ENCODE measurements at places on chromosomes 7 and 10.

DNA sequence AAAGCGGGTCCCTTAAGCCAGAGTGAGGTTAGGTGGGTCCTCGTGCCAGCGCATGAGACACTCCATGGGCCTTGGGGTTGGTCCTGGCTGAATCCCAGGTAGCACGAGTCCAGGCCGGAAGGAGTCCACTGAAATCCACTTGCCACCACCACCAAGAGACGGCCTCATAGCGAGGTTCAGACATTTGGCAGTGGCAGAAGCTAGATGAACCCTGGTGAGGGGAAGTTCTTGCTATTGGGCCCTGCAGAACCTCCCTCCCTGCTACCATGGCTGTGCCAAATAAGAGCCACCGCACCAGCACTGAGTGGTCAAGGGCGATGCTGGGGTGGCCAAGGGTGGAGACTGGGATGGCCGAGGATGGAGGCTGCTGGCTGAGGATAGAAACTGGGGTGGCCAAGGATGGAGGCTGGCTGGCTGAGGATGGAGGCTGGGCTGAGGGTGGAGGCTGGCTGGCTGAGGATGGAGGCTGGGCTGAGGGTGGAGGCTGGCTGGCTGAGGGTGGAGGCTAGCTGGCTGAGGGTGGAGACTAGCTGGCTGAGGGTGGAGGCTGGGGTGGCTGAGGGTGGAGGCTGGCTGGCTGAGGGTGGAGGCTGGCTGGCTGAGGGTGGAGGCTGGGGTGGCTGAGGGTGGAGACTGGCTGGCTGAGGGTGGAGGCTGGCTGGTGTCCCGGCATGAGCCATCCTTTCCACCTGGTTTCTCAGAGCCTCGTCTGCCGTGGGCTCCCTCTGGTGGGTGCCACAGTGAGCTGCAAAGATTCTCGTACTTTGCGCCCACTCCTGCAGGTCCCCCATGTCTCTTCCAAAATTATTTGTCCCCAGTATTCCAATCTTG is 88.2 kb downstream of the ELFN1 start:
- no peak for DNase-seq

GRCh38 chr7:7122033-7122478 is 60.3 kb upstream of the C1GALT1 start:
- DNase-seq: no peak

GRCh38 chr10:78215645-78216044 is 182.0 kb downstream of the RPS24 start:
- DNase-seq: no peak

DNA sequence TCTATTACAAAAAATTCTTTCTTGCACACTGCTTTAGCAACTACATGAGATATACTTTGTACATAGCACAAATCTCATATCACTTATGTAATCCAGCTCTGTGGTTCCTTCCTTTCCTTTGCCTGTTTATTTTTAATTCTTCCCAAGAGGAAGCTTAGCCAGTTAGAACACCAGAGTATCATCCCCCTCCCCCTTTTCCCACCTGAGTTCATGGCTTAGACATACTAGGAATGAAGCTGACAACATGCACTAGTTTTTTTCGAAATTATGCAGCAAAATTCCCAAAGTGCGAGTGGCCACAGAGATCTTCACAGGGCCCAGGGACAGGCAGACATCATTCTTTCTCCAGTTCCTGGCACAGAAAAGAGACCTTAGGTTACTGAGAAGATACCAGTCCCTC is 17.8 kb downstream of the CAV1 start:
- DNase-seq: no peak

- DNase-seq: no peak
Observed at GRCh38 chr10:113631684-113632367, 32.0 kb downstream of the NRAP start.

DNA sequence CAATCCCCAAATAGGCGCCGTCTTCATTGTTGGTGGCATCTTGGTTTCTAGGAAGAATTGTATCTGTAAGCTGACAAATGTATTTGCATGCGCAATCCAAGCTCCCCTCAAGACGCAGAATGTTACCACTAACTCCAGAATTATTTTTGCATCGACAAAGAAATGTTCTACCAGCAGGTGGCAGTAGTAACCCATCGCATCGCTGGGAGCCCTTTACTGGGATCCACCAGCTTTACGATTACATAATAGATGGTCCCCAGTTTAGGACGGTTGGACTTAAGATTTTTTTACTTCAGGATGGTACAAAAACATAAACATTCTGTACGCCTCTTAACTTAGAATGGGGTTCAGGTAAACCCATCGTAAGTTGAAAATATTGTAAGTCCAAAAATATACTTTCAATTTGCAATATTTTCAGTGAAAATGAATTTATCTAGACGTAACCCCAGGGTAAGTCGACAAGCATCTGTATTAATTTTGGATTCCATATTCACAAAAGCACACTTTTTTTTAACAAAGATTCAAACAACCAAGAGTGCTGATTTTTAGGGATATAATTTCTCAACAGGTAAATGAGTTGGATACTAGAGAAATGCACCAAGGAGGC is 114.0 kb upstream of the COBL start:
- peak; percentile 67 for DNase-seq

- DNase-seq: no peak
Observed at GRCh38 chr10:69358148-69358795, 58.4 kb downstream of the TACR2 start.

DNA sequence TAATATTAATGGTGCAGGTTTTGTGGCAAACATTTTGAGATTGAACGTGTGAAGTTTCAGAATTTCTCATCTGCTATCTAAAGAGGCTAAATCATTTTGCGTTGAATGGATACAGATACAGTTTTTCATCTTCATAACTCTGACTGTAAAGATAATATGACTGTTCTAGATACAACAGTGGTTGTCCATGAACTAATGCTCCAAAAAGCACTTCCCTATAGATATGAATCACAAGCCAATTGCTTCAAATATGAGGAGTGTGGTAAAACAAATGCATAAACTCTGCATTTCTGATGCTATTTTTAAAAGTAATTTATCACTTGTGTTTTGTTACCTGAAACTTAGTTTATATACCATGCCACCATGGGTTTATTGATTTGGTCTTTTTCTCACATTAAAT is 750.1 kb downstream of the MAGI2 start:
- no peak for DNase-seq

DNA sequence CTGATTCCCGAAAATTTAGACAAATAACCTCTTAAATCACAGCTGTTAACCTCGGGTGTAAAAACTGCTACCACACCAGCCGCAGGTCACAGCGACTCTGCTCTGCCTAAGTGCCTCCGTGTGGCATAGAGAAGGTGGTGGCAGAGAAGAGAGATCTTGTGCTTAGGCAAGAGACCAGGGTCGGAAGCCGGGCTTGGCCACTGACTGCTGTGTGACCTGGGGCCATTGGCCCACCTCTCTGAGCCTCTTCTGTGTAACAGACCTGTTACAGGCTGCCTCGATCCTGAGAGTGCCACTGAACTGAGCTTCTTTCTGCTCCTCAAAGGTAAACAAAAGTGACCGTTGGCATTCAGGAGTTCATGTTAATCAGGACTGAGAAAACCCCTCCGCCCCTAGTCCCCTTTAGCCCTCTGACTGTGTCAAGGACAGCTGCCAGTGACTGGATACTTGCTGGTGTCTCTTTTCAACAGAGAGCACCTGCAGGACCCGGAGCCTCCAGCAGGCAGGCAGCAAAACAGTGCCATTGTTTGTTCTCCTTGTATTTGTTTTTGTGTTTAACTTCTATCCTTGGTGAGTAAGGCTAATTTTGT is 36.5 kb downstream of the ZMIZ1 start:
- no peak for DNase-seq

DNA sequence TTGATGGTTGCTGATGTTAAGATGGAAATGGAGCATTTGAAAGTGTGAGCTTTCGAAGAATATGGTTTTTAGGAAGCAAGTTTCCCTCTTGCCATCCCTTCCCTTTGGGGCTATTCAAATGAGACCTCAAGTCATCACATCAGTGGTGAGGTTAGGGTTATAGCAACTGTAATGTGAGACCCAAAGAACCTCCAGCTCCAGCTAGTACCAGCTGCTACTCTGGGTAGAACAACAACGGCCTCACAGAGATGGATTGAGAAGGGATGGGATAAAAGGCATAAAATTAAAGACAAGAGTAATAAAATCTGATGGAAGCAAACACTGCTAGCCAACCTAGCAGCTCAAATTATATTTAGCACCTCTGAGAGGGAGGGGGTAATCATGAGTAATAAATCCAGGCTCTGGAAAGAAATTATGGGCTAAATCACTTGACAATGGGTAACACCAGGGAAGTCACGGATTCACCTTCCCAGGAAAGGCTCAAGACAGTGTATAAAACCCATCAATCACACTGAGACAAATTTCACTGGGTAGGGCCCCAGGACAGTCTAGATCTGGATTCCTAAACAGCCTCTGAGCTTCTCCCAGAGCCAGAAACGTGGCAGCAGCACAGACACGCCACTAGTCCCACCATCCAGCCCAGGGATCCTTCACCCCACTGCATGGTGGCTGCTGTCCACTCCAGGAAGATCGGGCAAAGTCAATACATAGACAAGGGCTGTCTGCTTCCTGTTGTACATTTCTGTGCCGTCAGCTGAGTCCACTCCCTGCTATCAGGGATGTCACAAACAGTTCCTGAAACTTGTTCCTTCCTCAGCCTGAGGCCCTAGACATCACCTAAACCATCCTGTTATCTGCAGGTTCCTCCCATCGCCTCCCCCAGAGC is 151.1 kb downstream of the GFRA1 start:
- no peak for DNase-seq

DNA sequence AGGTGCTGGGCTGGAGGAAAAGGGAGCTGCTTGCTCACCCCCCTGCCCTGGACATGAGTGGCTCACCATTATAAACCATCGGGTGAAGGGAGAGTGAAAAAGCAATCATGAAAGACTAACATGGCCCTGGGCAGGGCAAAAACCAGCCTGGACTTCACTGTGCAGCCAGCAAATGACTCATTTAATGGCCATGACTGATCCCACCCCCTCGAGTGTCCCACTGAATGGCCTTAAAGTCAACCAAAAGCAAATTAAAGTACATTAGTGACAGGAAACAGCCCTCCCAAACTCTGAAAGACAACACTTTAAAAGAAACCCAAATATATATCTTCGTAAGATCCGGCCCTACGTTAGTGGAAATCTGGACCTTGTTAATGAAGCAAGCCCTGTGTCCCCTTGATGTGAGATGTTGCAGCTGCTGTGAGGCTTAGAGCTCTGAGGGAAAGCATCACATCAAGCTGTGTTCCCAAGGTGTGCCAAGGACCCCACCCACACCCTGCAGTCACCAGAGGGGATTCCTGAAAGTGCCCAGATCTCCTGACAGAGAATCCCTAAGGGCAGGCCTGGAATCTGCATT is 31.2 kb downstream of the ADCYAP1R1 start:
- DNase-seq: no peak

DNA sequence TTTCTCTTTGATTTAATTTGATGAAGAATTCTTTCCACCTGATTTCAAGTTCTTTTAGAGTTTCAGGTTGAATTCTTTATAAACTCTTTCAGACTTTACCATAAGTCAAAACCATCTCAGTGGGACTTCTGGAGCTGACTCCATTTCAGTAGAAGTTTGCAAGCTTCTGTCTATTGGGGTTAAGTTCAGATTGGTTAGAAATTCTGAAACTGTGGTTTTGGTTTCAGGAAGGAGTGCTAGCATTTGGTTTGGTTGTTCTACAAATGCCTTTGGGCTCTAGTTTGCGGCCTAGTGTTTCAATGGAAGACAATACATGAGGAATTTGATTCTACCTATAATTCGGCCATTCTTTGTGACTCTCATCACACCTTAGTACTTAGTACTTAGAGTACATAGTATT is 176.8 kb upstream of the RHOBTB1 start:
- DNase-seq: no peak

- no peak for DNase-seq
Observed at GRCh38 chr7:102412548-102412947, 16.4 kb downstream of the PRKRIP1 start.

DNA sequence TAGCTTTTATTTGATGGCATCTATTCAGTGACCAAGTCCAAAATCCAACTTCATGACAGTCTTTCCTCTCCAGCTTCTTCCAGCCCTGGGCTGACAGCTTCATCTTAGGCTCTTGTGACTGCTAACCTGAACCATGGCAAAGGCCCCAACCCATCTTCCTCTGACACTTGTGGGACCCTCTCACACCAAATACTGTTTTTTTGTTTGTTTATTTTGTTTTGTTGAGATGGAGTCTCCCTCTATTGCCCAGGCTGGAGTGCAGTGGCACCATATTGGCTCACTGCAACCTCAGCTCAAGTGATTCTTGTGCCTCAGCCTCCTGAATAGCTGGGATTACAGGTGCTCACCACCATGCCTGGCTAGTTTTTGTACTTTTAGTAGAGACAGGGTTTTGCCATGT is 265.2 kb downstream of the GATA3 start:
- no peak for DNase-seq

DNA sequence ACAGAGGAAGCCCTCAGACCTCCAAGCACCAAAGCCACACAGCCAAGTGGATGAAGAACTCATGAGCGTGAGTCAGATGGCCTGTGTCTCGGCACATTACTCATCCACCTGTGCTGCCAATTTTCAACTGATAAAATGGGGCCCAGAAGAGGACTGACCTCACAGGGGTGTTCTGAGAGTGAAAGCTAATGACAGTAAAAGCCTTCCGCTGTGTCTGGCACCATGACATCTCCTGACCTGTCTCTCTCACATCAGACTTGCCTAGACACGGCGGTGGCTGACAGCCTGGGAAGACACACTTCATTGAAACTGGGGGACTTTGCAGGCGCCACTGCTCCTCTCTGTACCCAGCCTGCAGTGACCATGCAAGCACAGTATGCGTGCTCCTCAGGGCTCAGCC is 8.3 kb upstream of the SLC18A3 start:
- DNase-seq: no peak

DNA sequence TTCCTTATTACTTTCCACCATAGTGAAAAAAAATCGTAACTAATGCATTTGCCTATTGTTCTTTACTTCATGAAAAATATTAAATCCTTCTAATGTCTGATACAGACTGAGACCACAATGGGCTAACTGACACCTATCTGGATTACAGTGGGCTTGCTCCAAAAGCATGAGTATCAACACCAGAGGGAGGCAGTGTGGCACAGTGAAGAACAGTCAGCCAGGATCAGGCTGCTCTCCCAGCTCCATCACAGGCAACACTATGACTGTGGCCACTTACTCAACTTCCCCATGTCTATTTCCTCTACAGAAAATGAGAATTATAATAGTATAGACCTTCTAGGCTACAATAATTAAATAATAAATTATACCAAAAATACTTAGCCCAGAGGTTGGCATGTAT is 97.2 kb downstream of the SLC25A13 start:
- no peak for DNase-seq

DNA sequence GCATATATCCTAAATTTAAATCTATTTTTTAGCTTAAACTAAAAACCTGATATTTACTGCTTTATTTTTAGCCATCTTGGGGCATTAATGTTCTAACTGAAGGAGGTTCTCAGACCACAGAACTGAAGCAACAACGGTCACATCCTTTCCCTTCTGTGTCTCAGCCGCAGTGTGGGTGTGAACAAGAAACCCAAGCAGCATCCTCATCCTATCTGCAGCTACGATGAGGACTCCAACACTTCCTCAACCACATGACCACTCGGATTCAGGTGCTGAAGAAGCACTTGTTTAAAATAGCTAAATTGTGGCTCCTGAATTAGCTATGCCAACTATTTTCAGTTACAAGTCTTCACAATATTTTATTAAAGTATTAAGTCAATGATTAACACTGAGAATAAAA is 5.3 kb downstream of the ESYT2 start:
- no peak for DNase-seq

GRCh38 chr7:1733206-1733907 is 63.3 kb downstream of the ELFN1 start:
- no peak for DNase-seq
